Pulmonary artery endothelial cell (primary cell): ENCODE measurements at places on chromosomes 2 and 18.

GRCh38 chr2:239895669-239896068 is 129.5 kb downstream of the NDUFA10 start:
- DNase-seq, result no peak

DNA sequence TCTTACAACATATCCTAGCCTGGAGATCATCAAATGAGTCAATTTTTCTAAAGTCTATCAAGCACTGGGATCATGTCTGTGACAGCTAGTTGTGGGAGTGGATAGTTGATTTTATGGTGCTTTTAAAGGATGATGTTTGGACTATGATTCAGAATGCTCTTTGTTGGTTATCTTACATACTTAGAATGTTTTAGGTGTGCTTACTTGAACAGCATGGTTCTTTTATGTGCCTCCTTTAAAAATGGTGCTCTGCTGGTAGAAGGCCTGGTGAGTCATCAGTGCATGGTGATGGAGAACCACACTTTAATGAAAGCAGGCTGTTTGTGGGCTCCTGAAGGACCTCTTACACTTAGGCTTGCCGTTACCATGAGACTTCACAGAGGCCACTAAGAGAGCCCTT is 682.7 kb upstream of the FANCL start:
- DNase-seq, result no peak

DNA sequence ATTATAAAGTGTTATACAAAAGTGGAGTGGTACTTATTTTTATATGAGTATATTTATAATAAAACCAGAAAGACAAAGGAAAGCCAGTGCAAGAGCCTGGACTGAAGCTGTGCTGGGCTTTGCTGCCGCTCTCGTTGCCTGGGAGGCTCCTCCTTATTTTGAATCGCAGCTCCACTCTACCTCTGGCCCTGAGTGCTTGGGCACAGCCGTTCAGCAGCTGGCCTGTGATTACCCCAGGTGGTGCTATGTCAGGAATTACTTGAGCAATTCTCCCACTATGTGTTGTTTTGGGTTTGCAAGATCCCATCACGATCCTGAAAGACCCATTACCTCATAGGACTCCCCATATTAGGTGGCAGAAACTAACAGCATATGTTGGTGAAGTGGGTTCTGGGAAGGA is 53.0 kb upstream of the LCLAT1 start:
- no peak for DNase-seq

DNA sequence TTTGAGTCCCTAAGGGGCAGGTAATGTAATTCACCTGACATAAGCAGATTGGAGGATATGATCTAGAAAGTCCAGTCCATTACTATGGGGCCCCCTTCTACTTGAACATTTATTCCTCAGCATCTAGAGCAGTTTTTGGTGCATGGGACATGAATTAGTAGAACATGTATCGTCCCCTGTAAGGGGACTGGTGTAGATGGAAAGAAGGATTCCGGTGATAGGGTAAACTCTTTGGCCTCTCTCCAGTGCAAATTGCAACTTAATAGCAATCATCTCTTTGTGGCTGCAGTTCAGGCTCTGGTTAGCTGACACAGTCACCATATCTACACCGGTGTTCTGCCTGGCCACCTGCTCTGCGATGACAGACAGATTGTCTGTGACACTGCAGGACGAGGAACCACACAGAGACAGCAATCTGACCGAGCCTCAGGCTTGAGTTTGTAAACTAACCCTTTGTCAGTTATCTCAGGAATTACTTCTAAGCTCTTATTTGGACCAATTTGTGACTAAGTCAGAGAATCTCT is 6.4 kb upstream of the SLC8A1 start:
- DNase-seq, result no peak
